Panc1 (cell line): ENCODE measurements at places on chromosomes 1 and 21.

- no peak for DNase-seq
Measured at GRCh38 chr1:40983286-40983685, 3.8 kb downstream of the CTPS1 start.

DNA sequence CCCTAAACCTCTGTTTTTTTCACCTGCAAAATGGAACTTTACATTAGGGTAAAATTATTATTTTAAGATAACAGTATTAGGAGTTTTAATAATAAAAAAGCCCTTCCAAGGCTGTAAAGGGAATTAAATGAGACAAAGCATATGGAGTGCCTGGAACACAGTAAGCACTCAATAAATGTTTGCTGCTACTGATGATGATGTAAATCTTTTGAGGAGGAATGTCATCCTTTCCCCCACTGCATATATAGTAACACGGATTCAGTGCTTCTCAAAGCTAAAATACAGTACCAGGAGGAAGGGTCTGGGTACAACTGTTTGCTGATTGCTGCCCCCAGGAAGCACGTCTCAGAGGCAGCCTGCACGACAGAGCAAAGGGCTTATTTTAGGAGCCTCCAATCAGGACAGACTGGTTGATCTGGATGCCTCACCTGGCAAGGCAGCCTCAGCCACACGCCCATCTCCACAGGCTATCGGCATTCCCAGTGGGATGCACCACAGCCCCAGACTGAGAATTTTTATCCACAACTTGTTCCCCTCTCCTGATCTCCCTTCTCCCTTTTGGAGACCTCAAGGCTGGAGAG lies 64.4 kb downstream of the GADD45A start:
- no peak for DNase-seq

DNA sequence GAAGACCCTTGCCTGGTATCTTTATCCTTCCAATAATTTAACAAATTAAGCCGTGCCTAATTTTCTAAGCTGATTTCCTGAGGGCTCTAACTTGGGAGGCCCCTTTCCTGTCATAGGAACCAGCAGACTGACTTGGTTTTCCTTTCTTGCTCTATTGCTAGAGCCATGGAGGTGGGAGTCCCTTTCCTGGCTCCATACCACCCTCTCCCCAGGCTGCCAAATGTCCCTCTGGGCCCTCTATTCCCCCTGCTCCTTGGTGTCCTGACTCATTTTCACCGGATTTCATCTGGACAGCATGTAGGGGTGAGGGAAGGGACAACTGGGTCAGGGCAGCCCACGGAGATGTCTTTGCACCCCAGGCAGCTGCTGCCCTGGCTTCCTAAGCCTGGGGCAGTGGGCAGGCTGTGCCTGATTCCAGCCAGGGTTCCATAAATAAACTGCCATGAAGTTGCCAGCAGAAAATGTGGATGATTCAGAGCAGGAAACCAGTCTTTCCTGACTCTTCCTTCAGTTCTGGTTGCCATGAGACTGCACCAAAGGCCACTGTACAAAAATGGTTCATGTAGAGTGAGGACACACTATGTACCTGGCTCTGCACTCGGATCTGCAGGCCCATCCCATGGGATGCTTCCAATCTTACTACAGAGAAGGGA lies 38.0 kb upstream of the SERBP1 start:
- DNase-seq: no peak

GRCh38 chr1:244941121-244941520 lies 76.8 kb upstream of the HNRNPU start:
- DNase-seq: no peak

DNA sequence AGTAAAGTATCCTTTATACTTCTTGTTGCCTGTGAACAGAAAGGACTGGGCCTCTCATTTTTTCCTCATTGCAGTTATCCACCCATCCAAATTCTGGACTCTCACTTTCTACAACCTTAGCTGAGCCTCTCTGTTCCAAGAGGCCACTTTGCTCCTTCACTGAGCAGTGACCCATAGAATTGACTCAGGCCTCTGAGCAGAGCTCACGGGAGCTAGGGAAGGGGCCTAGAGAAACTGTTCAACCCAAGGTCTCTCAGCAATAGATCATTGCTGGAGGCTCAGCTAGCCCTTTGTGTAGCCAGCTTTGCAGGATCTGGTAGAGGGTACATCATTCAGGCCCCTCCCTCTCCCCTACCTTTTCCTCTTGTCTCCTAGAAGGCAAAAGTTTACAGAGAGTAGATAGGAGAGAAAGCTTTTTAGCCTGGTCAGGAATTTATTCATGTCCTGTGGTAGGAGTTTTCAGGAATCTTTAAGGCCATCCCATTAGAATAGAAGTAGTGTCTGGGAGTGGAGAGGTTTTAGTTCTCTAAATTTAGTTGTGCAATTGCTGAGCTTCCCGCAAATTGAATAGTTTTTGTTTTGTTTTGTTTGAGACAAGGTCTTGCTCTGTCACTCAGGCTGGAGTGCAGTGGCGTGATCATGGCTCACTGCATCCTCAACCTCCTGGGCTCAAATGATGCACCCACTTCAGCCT lies 6.7 kb downstream of the INTS3 start:
- no peak for DNase-seq

DNA sequence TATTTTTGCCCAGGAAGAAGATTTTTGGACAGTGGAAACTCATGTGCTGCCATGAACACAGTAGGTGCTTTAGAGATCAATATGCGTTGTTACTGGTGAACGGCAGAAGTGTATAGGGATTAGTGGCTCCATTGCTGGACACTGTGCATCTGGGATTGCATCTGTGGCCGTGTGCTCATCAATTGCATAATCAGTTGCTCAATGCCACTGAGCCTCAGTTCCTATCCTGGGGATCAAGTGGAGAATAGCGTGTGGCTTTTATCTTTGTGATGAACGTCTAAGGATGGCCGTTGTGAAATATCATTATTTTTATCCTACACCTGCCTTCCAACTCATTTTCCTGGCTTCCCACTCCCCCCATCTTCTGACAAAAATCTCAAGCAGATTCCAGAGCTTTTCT lies 5.4 kb downstream of the TNN start:
- DNase-seq: no peak

DNA sequence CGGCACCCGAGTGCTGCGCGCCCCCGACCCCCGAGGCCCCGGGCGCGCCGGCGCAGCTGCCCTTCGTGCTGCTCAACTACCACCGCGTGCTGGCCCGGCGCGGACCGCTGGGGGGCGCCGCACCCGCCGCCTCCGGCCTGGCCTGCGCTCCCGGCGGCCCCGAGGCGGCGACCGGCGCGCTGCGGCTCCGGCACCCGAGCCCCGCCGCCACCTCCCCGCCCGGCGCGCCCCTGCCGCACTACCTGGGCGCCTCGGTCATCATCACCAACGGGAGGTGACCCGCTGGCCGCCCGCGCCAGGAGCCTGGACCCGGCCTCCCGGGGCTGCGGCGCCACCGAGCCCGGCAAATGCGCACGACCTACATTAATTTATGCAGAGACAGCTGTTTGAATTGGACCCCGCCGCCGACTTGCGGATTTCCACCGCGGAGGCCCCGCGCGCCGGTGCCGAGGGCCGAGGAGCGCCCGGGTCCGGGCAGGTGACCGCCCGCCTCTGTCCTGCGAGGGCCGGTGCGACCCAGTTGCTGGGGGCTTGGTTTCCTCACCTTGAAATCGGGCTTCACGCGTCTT lies 49.0 kb downstream of the SIM2 start:
- DNase-seq: no peak

- no peak for DNase-seq
Measured at GRCh38 chr1:6134741-6135510, 45.2 kb downstream of the CHD5 start.

DNA sequence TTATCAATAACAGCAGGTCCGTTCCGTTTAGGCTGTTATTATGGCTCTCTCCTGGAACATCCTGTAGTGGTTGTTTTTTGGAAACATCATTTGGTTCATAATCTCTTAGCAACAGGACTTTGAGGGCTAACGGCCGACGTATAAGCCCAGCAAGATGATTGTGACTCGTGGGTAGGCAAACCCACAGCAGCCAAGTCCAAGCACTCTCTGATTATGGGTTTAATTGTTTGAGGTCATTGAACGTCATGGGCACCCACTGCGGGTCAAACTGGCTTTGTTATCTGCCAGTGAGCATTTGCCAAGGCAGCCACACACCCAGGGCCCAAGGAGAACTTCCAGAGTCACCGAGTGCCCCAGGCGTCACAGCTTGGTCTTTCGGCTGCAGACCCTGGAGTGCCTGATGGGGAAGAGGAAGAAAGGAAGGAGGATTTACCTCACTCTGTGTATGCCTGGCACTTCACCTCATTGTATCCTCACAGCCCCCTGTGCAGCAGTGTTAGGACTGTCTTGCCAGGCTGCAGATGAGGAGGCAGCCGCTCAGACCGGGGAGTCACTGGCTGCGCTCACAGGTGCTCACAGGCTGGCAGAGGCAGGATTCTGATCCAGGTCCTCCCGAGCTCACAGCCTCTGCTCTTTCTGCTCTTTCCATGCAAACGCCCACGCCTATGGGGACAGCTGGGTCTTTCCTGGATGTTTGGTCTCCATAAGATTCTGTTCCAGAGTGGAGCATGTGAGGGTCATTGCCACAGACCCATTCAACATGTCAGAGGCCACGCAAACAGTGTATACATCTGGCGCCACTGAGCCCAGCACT lies 30.8 kb upstream of the EPS8L3 start:
- no peak for DNase-seq

DNA sequence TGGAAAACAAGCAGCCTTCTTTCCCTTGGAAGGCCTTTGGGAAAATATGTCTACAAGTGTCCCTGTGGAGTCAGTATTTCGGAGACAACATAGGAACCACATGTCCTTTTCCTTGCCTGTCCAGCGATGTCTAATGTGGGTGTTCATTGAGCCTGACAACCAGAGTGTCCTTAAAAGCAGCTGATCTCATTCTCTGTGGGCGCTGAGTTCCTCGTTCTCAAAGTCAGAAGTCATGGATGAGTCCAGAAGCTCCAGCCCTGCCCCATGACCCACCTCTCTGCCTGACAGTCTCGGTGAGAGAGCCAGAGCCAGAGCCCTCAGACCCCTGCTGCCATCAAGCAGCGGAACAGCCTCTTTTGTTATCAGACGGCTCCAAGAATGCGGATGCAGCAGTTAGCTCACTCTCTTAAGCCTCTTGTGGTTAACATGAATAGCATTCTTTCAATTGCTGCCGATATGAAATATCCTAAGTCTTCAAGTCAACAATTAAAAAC lies 329.2 kb downstream of the TGFB2 start:
- no peak for DNase-seq

GRCh38 chr1:69256036-69256435 lies 311.7 kb upstream of the LRRC7 start:
- DNase-seq: no peak

DNA sequence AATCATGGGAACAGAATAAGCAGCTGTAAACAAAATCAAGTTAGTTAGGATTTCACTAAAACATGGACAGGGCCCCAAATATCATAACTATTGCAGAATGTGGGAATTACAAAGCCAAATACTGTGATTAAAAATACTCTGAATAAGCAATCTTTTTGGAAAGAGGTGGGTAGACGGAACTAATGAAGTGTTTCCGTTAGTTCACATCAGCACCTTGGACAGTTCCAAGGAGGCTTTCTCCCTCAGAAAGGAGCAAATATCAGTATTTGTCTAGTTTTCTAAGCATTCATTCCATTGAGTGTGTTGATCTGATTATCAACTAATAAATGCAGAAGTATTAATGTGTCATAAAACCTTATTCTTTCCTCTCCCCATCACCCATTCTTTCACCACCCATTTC lies 97.4 kb downstream of the FAM78B start:
- DNase-seq: no peak

DNA sequence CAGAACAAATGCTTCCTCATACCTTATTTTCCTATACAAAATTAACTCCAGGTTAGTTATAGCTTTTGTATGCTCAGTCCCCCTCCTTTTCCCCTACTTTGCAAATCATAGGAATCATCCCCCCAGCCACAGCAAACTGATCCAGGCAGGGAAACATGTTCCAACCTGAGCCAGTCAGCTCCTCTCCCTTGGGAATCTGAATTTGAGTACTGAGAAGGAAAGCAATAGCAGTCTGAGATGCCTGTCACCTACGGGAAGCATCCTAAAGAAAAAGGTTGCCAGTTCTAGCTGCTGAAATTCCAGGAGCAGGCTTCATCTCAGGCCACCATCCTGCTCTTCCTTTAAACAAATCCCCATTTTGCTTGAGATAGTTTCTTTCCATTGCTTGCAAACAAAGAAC lies 6.9 kb downstream of the ADSS2 start:
- DNase-seq: no peak

DNA sequence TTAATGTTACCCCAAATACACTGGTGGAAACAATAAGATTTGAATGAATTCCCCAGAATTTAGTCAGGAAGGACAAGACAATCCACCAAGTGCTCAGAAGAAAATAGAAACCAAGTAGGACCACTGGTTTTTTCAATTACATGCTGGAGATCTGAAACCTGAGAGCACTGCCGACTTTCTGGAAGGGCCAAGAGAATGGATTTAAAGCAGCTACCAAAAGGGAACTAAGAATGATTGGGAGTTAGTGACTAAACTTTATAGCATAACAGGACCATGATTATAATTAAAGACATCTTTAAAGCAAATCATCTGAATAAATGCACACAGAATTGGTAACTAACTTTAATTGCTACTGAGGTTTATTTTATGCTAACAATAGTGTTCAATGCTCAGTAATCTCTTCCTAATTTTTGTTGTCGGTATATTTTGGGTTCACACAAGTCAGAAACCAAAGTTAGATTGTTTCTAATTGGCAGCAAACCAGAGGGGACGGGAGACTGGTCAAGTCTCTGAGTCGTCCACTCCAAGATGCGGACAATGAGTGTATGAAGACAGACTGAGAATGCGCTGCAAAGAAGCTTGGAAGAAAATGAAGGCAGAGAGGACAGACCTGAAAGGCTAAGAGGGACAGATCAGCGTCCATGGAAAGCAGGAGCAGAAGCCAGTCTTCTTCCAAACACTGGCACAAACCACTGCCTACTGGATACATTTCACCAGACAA lies 2.3 kb upstream of the RGS13 start:
- DNase-seq: no peak

DNA sequence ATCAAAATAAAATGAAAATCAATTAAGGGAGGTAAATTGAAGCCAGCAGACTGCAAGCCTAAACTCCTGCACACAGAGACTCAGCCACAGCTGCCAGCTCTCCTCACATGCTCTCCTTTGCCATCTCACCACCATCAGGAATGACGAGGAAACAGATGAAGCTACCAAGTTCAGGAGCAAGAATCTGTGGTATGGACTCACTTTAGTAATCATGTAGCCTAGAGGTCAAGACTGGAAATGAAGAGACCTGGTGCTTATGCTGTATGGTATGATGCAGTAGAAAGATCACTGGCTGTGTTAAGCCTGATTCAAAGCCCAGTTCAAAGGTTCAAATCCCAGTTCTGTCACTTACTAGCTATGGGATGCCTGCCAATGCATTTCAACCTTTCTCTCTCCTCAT lies 78.9 kb upstream of the CAMK1G start:
- DNase-seq: no peak
